ENCODE measurements at places on chromosomes 5 and 9.

- DNase-seq: no peak
Measured at GRCh38 chr5:14256756-14257393, 113.7 kb downstream of the TRIO start.

DNA sequence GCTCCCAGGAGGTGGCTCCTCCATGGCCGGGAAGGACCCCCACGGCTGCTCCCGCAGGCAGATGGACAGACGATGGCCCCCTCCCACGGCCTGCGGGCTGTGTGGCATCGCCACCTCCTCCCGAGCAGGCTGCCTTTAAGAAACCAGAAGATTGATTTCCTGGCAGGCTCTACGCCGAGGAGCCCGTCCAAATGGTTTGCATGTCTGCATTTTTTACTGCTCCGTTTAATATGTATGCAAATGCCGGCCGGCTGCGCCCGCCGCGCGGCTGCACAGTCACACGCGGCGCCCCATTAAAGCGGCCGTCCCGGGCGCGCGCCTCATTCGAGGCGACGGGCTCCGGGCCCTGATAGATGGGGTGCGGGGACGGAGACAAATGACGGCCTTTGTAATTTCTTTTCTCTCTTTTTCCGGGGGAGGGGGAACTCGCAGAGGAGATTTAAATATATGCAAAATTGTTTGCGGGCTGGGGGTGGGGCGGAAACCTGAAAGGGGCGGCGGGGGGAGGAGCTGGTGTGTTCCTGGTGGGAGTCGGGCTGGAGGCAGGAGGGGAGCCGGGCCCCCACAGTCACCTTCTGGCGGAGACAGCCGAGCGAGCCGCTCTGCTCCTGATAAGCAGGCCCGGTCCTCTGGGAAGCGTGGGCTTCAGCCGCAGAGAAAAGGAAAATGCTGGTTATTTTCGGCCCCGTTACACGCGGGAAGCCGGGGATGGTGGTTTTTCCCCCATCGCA, 158.7 kb upstream of the IER5L start:
- no peak for DNase-seq

DNA sequence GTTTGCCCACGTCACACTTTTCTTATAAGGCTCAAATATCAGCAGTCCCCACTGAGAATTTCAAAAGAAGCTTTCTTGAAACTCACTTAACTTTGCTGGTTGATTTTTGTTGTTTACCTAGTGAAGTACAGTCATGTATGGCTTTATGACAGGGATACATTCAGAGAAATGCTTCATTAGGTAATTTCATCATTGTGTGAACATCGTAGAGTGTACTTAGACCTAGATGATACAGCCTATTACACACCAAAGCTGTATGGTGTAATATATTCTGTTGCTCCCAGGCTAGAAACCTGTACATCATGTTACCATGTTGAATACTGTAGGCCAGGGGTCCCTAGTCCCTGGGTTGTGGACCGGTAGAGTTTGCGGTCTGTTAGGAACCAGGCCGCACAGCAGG, 177.0 kb downstream of the ARRDC3 start:
- no peak for DNase-seq

DNA sequence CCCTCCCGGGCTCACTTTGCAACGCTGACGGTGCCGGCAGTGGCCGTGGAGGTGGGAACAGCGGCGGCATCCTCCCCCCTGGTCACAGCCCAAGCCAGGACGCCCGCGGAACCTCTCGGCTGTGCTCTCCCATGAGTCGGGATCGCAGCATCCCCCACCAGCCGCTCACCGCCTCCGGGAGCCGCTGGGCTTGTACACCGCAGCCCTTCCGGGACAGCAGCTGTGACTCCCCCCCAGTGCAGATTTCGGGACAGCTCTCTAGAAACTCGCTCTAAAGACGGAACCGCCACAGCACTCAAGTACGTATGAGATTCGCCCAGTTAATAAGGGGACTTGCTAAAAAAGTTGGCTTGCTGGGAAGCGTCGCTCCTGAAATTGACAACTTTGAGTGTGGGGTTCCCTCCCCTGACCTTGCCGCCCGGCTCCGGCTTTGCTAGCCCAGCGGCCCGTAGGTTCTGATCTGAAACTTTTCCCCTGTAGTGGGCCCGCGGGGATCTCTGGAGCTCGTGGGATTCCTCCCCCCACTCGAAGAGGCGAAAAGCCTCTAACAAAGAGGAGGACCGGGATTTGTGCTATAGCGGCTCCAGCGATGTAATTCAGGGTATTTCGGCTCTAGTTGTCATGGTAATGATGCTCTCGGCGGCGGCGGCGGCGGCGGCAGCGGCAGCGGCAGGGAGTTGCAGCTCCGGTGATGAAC, 572 bp downstream of the NR4A3 start:
- peak; percentile 66 for DNase-seq

DNA sequence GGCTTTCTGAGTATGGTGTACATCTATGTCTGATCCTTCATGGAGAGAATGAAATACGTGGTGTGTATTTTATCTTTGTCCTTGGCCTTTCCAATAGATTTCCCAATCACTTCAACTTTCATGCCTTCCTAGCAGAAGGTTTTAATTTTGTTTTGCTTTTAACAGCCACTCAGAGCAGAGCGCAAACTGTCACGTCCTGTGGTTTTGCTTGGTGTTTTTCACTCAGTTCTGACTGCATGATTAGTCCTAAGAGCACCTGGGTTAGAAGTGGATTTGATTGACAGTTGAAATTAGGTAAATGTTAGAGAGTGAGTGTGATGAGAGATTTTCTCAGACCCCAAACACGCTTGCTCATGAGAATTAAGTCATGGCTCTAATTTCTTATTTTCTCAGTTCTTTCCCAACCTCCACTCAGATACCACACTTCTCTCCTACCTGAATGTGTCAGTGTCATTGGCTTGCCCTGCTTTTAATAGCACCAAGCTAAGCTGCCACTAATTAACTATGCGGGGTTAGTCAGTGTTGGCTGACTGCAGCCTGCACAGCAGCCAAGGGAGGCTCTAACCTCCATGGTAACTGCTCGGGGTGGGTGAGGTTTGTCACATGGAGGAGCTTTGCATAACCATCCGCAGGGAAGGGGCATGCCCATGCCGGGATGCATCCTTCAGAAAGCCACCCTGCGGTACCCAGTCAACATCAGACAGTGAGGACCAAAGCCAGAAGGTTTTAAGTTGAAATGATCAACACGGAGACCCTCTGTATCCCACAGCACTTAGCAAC, 173.4 kb downstream of the NR3C1 start:
- DNase-seq: no peak

- DNase-seq: no peak
Measured at GRCh38 chr9:105306351-105307140, 62.1 kb downstream of the SLC44A1 start.
